ENCODE measurements at places on chromosomes 2 and 18.

DNA sequence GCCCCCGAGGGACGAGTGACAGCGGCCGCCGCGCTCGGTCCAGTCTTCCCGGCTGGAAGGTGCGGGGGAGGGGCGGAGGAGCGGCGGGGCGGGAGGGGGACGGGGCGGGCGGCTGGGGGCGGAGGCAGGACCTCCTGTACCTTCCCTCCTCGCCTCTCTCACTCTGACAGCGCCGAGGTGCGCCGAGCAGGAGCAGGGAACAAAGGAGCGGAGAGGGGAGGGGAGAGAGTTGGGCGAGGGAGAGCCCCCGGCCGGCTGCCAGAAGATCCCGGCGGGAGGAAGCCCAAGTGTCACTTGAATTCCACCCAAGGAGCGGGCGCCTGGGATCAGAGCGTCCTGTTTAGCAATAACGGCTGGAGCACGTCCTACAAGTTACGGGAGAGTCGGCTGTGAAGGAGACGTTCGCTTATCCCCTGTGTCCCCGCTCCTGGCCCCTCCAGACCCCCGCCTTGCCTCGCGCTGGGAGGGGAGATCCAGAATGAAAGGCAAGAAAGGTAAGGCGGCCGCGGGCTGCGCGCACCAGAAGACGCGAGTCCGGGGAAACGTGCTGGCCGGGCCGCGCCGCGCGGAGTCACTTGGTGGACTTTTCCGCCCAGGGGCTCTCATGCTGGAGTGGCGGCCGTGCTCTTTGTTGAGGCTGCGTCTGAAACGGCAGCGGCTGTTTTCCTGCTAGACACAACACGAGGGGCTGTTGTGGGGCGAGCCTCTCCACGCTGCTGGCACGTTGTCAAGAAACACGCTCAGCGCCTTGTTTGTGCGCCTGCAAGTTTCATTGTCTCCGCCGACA is at the start of gene TGIF1:
Gene TGIF1, plus strand, starts transcription at position 161 of the 787 bp plus-strand sequence. Its CDS starts 318 bp downstream, at position 479.
- peak; percentile 49 for DNase-seq

DNA sequence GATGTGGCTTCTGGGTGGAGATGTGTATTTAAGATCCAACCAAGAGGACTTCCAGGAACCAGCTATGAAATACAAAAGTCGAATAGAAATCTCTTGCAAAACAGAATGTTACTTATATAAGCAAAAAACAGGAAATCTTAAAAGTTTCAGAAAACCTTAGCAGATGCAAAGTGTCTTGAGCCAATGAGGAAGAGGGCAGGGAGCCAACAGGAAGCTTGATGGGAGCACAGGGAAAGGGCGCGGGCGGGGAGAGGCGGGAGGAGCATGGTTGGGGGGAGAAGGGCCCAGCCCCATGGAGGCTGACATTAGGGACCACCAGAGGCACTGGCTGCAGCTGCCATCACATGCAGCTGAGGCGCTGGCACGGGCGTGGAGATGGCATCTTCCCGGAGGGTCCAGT is 203.3 kb downstream of the SNTG2 start:
- no peak for DNase-seq

GRCh38 chr2:223396993-223397392 is 205.2 kb downstream of the SCG2 start:
- DNase-seq = no peak

GRCh38 chr2:238235331-238235732 is 4.5 kb downstream of the HES6 start:
- peak; percentile 88 for DNase-seq

DNA sequence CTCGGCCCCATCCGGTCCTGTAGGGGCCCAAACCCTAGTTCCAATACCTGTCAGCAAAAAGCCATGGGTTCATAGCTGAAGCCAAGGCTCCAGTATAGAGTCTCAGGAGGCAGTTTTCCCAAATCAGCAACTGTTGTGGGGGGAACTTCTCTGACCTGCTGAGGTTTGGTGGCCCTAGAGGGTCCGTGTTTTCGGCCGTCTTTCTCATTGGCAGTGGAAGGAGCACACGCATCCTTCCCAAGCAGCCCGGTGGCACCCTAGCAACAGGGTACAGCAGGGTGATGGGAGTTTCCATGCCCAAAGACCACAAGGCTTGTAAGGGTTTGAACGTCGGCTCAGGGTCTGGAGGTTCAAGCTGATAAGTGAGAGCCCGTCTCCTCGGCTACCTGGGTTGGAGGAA is 6.6 kb downstream of the FOSL2 start:
- DNase-seq = no peak

- no peak for DNase-seq
These were observed 838.3 kb downstream of the SLC4A3 start for GRCh38 chr2:220465700-220466099.

- peak; percentile 18 for DNase-seq
These were observed 611 bp downstream of the NOL10 start for GRCh38 chr2:10688921-10689807.

DNA sequence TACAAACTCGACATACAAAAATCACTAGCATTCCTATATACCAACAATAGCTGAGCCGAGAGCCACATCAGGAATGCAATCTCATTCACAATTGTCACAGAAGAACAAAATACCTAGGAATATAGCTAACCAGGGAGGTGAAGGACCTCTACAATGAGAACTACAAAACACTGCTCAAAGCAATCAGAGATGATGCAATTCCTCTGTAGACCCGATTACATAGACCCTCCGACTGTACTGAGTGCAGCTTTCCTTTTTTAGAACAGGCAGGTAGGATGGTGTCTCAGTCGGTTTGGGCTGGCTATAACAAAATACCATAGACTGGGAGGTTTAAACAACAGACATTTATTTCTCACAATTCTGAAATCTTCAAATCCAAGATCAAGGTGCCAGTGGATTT is 139.5 kb upstream of the REV1 start:
- no peak for DNase-seq

- DNase-seq = no peak
These were observed 195.8 kb downstream of the MTX2 start for GRCh38 chr2:176464886-176465564.

DNA sequence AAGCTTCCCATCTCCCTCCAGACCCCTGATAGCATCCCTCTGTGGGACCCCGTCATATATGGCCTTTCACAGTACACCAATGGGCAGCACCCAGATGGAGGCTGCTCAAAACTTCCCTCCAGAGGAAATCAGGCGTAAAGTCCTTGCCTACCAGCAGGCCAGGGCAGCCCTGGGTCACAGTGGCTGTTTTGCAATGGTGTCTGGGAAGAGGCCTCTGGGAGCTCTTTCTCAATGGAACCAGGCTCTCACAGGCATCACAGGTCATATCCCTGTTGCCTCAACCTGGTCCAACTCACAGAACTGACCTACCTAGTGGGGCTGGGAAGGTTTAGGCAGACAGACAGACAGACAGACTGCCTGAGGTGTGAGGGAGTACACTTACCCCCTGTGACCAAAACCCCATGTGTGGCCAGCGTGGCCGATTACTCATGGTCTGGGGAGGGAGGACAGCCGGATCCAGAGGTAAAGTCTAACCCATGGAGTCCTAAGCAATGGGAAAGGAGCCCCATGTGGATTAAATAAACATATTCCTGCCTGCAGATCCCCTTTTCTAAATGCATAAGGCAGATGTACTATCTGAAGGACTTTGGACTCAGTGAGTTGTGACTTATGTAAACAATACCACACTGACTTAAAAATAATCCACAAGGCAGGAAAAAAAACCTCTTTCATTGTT is 58.2 kb downstream of the BCL2L11 start:
- peak; percentile 27 for DNase-seq

DNA sequence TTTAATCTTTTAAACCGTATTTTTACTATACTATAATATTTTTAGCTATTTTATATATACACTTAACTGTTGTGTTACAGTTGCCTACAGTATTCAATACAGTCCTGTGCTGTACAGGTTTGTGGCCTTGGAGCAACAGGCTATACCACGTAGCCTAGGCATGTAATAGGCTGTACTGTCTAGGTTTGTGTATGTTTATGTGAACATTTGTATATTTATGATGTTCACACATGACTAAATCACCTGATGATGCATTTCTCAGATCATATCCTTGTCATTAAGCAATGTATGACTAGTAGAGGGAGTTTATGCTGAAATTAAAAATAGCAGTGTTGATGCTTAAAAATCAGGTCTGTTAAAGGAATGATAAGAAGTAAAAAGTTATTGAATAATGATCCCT is 92.3 kb upstream of the RANBP2 start:
- peak; percentile 23 for DNase-seq

GRCh38 chr2:73823916-73824523 is 4.7 kb upstream of the STAMBP start:
- DNase-seq = peak; percentile 83

DNA sequence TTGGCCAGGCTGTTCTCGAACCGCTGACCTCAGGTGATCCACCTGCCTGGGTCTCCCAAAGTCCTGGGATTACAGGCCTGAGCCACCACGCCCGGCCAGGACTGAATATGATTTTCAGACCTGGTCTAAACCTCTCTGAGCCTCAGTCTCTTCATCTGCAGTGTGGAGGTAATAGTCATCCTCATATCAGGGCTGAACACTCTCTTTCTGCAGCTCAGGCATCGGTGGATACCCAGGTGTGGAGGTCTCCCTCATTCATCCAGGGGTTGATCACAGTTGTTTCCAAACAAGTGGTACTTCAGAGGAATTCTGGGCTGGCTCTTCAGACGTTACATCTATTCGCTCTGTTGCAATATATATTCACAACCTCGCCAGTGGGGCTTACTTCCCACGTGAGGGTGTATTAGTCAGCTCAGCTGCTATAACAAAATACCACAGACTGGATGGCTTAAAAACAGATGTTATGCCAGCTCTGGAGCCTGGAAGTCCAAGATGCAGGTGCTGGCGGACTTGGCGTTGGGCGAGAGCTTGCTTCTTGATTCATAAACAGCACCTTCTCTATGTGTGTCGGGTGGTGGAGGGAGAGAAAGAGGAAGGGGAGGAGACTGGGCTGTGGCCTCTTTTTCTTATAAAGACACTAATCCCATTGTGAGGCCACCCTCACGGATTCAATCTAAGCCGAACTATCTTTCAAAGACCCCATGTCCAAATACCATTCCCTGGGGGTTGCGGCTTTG is 2.9 kb upstream of the MBP start:
- DNase-seq = no peak

GRCh38 chr2:54546923-54547720 is 91.0 kb downstream of the SPTBN1 start:
- DNase-seq = no peak

DNA sequence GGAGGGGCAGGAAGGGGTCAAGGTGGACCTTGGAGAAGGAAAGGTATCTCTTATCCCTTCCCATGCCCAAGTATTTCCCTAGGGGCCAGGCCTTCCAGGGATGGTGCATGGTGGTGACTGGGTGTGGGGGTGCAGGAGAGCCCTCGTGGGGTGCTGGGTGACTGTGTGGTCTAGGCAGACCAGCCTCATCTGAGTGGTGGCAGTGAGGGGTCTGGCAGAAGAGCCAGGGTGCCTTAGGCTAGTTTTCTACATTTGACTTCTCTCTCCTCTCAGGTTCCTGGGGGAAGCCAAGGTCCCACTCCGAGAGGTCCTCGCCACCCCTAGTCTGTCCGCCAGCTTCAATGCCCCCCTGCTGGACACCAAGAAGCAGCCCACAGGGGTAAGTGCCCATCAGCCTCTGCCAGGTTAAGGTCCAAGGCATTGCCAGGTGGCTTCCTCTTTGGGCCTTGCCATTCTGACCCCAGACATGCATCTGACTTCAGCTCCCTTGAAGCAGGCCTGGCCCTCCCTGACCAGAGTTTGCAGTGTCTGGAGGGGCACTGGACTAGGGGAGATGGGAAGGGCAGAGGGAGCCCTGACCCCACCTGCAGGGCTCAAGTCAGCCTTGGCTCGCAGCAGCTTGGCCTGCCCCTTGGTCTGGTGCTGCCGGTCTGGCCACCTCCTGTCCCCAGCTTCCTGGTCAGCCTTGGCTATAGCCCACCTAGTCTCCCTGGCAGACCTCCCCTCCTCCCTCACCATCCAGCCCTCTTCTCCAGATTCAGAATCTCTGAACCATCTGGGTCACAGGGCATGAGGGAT is 49.8 kb downstream of the DYSF start:
- DNase-seq = no peak

DNA sequence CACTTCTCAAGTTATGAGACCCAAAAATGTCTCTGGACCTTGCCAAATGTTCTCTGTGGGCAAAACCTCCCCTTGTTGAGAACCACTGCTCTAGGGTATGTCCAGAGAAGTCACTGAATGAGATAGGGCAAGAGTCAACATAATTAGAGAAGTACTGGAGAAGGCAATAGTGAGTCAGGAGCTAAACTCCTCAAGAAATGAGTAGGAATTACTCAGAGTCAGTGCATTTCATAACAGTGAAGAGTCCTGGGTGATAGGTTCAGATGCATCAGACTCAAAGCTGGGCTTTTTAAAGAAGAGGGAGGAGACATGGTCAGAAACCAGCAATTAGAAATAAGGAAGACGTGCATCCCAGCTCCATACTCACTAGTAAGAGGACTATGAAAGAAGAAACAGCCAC is 38.6 kb upstream of the IHH start:
- DNase-seq = peak; percentile 91

- DNase-seq = peak; percentile 98
These were observed 66.2 kb upstream of the DLX2 start for GRCh38 chr2:172168917-172169346.

- DNase-seq = no peak
These were observed 266.6 kb downstream of the TFCP2L1 start for GRCh38 chr2:121018136-121019061.

GRCh38 chr18:52992041-52992440 is 652.0 kb downstream of the DCC start:
- DNase-seq = no peak

DNA sequence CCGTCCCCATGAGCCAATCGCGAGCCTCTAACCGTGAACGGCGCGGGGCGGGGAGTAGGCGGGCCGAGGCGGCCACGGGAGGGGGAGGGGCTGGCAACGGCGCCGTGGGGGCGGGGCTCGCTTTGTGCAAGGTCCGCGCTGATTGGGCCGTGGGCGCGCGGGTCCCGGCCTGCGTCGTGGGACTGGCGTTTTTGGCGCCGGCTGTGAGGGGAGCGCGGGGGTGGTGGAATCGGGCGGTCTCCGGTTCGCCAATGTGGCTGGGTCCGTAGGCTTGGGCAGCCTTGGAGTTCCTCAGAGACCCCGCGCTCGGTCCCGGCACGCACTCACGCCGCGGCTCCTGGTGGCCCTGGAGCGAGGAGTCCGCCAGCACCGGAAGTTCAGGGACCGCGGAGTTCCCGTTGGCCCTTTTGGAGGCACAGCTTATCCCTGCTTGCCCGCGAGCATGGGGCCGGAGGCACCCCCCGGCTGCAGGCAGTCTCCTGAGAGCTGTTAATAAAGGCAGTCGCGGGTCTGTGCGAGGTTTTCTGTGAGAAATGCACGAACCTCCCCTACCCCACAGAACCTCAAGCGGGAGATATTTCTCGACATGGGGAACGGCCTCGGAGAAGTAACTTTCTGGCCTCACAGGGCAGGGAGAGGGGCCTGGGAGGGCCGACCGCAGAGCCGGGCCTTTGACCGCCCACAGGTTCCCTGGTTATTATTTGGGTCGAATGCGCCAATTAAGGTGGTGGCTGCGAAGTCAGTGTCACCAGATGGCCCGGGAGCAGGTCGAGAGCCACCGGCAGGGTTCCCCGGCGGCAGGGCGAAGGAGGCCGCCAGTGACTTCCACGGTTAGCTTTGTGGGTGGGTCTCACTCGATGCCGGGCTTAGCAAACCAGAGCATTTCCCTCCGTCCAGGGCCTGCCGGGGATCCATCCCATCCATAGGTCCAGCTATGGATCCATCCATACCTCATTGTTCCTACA is 574 bp upstream of the NCL start:
- peak; percentile 98 for DNase-seq

GRCh38 chr2:82667491-82667890 is 1791.6 kb downstream of the SUCLG1 start:
- DNase-seq = no peak

GRCh38 chr2:65294136-65294535 is 66.5 kb downstream of the ACTR2 start:
- DNase-seq = no peak
